ENCODE measurements at places on chromosomes 11 and 22.
A peak's percentile ranks its signal among the peaks of the same experiment; 100 is the strongest.

GRCh38 chr11:128492903-128493569 lies 94.3 kb downstream of the ETS1 start:
- DNase-seq, result no peak

GRCh38 chr11:95153857-95154246 lies 64.2 kb downstream of the ENDOD1 start:
- DNase-seq, result no peak

DNA sequence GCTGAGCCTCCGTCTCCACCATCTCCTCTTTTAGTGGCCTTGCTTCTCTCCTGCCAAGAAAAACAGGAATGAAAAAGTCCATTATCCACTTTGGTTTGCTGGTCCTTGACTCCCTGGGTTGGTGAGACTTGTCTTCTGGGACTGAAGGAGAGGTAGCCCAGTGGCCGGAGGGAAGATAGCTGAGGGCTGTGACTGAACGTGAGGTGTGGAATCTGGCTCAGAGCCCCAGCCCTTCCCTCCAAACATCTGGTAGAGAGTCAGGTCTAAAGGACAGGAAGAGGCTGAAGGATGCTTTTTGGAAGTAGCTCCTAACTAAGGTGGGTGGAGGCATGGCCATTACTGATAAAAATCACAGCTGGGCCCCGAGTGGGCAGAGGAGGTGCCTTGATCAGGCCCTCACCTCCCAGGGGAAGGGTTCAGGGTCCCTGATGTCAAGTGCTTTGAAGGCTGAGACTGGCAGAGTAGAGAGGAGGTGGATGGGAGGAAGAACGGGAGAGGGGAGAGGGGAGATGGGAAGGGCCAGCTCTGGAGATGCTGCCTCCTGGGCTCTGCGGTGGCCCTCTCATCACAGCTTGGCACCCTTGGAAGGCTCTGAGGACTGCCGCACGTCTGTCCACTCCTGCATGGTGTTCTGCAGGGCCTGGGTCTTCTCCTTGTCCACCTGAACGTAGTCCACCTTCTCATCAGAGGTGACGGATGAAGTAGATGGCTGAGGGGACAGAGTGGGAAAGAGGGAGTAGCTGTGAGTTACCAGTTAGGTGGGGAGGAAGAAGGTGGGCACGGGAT lies 30.2 kb downstream of the USP35 start:
- DNase-seq, result no peak

GRCh38 chr22:17098379-17098819 lies 13.6 kb downstream of the IL17RA start:
- no peak for DNase-seq

DNA sequence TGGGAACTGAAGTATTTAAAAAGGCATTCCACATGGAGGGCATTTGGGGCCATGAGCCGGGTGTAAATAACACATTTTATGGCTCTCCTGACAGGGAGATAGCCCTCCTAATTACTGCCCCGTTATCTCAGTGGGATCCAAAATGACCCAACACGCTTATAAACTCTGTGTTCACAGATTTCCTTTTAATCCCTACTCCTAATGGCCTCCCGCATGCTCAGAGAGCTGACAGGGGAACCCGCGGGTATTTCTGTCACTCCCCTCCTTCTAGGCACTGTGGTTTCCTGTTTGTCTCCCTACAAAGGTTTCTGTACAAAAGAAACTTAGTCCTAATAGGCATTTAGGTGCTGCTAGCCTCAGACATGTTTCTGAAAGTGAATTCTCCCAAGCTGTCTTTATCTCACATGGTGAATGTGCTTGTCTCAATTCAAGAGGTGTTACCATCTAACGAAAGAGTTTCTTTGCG lies 202.8 kb upstream of the SEZ6L start:
- no peak for DNase-seq

GRCh38 chr11:128323381-128323780 lies 264.0 kb downstream of the ETS1 start:
- DNase-seq, result no peak

- no peak for DNase-seq
These were observed 65.0 kb upstream of the TTC12 start for GRCh38 chr11:113249491-113249763.

DNA sequence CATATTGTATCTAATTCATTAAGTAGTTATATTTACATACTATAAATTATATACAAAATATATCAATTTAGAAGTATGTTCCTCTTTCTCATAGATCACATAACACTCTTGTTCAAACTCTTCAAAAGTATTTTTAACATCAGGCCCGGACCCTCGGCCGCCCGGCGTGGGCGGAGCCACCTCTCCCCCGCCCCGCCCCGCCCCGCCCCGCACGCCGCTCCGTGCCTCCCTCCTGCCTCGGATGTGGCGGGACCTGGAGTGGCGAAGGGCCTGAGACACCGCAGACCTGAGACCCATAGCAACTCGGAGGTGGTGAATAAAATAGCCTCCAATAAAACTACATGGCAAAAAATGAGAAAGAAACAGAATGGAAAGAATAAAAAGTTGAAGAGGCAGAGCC lies 105.9 kb upstream of the BDNF start:
- DNase-seq, result no peak

- DNase-seq, result no peak
These were observed 20.2 kb upstream of the FEZ1 start for GRCh38 chr11:125516245-125516644.

GRCh38 chr11:128040603-128041002 lies 546.8 kb downstream of the ETS1 start:
- DNase-seq, result no peak

DNA sequence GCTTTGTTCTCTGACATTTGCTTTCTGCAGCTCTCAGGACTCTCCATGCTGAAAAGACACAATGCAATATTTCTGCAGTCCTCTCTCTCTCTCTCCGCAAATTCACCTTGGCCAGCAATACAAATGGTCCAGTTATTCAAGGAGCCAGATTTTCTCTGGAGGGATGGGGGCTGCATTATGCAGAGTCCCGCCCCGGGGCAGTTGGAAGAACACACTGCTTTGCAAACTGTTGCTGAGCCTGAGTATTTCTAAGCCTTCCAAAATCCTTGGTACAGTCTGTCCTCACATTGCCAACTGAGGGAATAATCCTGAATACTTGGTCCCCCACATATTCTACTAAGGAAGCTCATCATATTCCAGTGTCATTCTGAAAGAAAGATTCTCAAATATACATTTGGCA lies 94.3 kb upstream of the ZC3H12C start:
- DNase-seq, result no peak

DNA sequence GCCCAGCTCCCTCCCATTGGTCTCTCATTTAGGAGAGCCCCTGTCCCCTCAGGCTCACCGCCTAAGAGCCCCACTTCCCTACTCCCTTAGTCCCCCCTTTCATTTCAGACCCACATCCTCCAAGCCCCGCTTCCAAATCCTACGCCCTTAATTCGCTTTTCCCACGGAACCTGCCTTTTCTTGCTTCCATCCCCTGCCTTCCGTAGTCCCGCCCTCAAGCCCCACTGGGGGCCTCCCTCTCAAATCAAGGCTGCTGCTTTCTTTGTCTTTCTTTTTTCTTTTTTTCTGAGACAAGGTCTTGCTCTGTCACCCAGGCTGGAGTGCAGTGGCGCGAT lies 396 bp downstream of the CCDC157 start:
- DNase-seq, result no peak

DNA sequence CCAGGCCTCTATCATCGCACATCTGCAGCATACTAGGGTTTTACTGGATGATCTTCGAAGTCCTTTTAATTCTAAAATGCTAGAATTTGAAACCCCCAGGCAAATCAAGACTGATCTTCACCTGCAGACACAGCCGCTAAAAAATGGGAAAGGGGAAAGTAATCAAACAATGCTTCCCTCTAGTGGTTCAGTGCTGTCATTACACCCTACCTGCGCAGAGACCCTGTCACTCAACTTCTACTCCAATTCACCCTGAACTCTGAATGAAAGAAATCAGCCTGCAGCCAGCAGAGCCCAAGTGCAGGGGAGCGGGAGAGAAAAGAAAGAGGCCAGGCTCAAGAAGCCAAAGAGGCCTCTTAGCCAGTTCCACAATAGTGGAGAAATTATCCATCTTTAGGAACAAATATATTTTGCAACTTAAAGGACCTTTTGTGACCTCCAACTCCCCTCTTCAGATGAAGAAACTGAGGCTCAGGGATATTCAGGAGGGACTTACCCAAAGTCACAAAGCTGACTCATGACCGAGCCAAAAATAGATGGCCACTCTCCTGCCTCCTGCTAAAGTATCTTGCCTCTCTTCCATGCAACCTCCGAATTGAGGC lies 33.0 kb downstream of the SERGEF start:
- peak; percentile 6 for DNase-seq

- no peak for DNase-seq
These were observed 116.6 kb upstream of the THY1 start for GRCh38 chr11:119539583-119539982.

- no peak for DNase-seq
These were observed 310.1 kb downstream of the CADM1 start for GRCh38 chr11:115193914-115194801.

DNA sequence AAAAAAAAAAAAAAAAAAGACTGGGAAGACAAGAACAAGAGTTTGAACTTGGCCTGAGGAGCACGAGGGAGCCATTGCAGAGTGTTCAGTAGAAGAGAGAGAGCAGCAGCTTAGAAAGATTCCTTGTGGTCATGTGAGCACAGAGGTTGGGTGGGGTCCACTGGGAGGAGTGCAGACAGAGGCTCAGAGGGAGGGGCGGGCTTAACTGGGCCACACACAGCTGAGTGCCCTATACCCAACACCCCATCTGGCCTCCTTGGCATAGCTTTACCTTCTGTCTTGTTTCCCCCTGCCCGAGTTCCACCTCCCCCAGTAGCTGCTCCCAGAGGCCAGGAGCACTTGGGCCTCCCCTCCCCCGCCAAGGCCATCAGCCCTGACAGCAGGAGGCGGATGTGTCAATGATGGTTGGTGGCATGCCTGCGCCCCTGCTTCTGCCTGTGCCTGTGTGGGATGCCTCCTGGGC lies 12.1 kb downstream of the C11orf86 start:
- no peak for DNase-seq

- no peak for DNase-seq
These were observed 84.7 kb downstream of the MAML2 start for GRCh38 chr11:96257972-96258934.

GRCh38 chr11:134866981-134867675 lies 455.1 kb upstream of the B3GAT1 start:
- DNase-seq, result no peak

DNA sequence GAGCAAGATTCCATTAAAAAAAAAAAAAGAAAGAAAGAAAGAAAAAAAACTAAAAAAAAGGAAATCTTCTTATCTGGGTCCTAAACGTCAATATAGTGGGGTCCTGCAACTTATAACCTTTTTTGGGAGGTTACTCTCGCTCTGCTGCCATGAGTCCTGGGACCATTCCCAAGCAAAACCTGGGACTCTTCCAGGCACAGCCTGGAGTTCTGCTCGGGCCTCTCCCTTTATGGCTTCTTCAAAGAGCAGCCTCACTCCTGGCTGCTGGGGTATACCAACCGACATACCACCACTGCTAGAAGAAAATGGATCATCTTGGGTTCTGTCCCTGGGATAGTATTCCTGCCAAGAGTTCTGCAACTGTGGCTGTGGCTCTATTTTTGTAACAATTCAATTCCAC lies 14.1 kb upstream of the CKAP5 start:
- no peak for DNase-seq

DNA sequence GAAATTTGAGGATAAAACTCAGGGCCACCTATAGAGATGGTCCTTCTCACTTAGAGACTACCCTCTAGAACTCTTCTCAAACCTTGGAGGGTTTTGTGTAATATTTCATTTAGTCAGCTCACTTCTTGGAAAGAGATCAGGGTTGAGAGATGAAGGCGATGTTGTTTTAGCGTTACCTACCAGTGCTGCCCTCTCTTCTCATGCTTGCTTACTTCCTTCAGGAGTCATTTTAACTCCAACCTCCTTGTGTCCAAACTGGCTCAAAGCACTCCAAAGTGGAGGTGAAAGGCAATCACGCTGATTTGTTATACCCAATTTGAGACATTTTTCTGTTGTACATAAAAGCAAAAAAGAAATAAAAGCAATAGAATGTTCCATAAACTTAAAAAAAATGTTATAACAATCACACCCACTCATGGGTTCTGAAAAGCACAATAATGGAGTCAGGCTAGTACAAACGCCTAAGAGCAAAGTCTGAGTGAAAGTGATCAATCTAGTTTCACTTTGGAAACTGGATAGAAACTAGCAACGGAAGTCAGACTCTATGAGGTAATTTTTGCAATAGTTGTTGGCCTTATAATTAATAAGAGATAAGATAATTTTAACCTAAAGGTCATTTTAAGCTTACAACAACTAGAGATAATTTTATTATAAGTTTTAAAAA lies 117.1 kb downstream of the MRTFA start:
- peak; percentile 76 for DNase-seq

GRCh38 chr11:103266167-103266831 lies 157.1 kb downstream of the DYNC2H1 start:
- DNase-seq, result no peak

DNA sequence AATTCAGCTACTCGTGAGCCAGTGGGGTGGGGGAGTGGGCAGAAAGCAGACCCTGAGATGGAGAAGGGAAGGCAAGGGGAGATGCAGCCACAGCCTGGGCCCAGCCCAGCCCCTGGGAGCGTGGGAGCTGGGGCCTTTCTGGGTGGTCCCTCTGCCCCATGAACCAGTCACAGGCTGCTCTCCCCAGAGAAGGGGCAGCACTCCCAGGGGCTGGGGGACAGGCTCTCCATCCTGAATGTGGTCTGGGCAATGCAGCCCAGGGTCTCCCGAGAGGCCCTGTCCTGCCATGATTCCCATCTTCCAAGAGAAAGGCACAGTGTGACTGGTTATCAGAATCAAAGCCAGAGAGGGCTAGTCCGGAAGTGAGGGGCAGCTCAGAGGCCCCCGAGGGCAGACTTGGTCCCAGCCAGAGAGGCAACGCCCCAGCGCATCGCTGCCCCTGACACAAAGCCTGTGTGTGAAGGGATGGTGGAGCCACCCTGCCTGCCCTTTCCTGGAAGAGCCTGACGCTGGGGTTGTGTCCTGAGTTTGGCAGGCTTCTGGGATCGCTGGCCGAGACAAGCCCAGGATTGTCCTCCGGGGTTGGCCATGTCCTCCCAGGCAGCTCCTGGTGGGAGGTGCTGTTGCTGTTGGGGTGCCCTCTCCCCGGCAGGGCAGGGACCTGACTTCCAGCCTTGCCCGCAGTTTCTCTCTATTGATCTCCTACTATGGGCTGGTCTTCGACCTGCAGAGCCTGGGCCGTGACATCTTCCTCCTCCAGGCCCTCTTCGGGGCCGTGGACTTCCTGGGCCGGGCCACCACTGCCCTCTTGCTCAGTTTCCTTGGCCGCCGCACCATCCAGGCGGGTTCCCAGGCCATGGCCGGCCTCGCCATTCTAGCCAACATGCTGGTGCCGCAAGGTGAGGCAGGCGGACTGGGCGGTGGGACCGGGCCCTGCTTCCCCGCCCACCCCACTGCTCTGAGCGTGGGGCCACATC lies 23.8 kb upstream of the SLC22A12 start:
- DNase-seq, result no peak

GRCh38 chr11:66985508-66986177 lies 10.5 kb downstream of the C11orf86 start:
- DNase-seq, result no peak

DNA sequence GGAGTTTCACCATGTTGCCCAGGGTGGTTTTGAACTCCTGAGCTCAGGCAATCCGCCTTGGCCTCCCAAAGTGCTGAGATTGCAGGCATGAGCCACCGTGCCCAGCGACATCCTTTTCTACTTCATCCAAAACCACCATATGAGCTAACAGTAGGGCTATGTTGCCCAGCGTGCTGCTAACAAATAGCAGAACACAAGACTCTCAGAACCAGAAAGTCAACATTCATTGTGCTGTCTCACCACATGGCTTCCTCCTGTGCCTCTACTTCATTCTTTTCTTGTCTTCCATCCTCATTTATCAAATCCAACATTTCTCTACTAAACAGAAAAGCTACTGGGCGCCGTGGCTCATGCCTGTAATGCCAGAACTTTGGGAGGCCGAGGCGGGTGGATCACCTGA lies 12.0 kb upstream of the DENND5A start:
- DNase-seq, result no peak
